ENCODE measurements at places on chromosomes 2 and 18. TPM values are rescaled to one million over a fixed set of nuclear protein-coding genes. Genes with fewer than 3 reads are reported as not detected.

PHLPP1 gene
- total RNA-seq, result 22.6 TPM

DNA sequence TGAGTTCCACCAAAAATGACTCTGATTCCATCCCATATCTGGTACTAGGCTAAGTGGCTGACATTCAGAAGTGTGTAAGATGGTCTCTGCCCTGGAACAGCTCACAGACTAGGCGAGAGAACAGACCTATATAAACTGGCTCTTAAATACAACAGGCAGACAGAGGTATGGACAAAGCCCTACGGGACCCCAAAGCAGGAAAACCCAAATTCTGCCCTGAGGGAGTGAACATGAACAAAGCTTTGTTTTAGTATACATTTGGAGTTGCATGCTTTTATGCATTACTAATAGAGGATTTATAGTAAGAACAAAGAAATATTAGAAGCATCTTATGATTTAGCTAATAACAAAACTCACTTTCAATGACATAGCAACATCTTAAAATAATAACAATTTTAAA is 25.1 kb downstream of the GDF7 start:
- DNase-seq, result no peak

- no peak for DNase-seq
Observed at GRCh38 chr2:183408562-183408961, 284.3 kb downstream of the NUP35 start.

STAT4 gene
- 1.2 TPM for total RNA-seq

- DNase-seq, result no peak
Observed at GRCh38 chr2:7071154-7071553, 153.9 kb downstream of the RNF144A start.

DNA sequence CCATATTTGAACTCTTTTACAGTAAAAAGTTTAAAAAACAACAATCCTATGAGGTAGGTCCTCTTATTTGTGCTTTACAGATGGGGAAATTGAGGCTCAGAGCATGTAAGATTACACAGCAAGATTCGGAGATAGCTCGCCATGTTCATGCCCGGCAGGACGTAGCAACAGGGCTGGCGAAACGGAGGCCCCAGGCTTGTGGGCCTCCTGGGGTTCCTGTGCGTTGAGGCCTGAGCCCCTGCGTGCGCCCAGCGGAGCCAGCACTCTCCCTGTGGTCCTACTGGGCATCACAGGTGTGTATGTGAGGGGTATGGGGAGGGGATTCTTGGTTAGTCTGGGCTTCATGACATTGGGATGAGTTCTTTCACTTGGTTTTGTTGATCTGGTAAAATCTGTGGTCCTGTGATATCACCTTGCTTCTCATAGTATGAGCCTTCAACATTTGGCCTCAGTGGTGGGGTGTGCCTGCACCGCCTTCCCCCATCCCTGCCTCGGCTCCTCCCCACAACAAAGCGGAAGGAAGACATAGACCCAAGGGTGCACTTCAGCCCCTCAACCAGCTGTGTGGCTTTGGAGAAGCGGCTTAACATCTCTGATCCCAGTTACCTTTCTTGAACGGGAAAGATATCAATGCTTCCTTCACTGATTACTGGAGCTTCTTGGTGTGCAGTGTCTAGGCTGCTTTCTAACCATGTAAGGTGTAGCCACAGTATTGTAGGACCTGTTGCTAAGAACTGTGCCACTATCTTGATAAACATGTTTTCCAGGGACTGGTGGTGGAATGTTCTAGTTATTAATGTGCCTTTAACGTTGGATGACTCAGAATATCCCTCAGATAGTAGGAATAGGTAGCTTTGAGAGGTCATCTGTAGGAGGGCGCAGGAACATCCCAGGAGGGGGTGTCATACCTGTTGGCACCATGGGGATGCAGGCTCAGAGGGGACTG is 37.2 kb downstream of the HPCAL1 start:
- no peak for DNase-seq

GRCh38 chr2:38509314-38509946 is 93.3 kb downstream of the HNRNPLL start:
- no peak for DNase-seq

DNA sequence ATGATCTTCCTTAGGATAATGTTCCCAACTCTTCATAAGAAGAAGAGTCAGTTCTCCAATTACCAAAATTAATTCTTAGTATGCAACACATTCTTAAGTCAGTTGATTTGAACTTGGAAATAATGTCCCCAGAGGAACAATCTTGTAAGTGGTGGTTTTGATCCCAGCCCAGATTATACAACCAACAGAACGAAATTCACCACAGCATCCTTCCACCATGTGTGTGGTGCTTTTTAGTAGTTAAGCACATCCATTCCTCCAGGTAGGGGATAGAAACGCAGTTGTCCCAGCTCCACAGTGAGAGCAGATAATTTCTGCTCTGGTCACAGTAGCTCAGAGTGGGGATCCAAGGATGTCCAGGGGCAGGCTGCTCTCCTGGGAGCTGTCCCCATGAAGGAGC is 161.7 kb upstream of the SLC39A10 start:
- DNase-seq, result no peak

DNA sequence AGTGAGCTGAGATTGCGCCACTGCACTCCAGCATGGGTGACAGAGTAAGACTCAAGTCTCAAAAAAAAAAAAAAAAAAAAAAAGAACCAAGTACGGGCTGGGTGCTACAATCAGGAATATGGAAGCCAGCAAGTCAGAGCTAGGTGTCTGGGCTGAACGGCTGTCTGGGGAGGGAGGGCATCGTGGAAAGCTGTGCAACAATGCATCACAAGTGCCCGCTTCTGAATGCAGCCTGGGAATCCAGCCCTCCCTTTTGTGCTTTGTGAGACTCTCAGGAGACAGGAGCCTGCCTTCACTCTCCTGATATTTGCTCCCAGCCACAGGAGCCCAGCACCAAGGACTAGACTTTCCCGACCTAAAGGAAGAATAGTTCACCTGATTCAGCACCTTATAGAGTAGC is 124.9 kb upstream of the SMAD2 start:
- DNase-seq, result no peak
